Activated CD4-positive, alpha-beta memory T cell treated with anti-CD3 and anti-CD28 coated beads, Interleukin-2, amount 10 ng/mL, durations not matched to agents 7 days and 5 days (primary cell): ENCODE measurements at places on chromosomes 3 and 15. TPM values are rescaled to one million over a fixed set of nuclear protein-coding genes. Genes with fewer than 3 reads are reported as not detected.

Gene CADM2
- total RNA-seq, result not detected

GRCh38 chr15:68442041-68442440 is 10.1 kb upstream of the ITGA11 start:
- DNase-seq, result no peak

GRCh38 chr3:2826453-2826852 is 283.7 kb downstream of the IL5RA start:
- no peak for DNase-seq

Gene CD96
- total RNA-seq, result 323 TPM

GRCh38 chr3:66991459-66991858 is 6.6 kb upstream of the KBTBD8 start:
- DNase-seq, result no peak

GRCh38 chr15:71011503-71012155 is 103.6 kb upstream of the THSD4 start:
- DNase-seq, result no peak

- no peak for DNase-seq
These were observed 479.4 kb downstream of the RBMS3 start for GRCh38 chr3:29760226-29760685.

Gene STRIT1
- not detected for total RNA-seq

GRCh38 chr3:7682822-7683229 is 818.8 kb upstream of the LMCD1 start:
- no peak for DNase-seq

Gene XCR1
- total RNA-seq, result not detected

Gene PLA2G4F
- total RNA-seq, result not detected

DNA sequence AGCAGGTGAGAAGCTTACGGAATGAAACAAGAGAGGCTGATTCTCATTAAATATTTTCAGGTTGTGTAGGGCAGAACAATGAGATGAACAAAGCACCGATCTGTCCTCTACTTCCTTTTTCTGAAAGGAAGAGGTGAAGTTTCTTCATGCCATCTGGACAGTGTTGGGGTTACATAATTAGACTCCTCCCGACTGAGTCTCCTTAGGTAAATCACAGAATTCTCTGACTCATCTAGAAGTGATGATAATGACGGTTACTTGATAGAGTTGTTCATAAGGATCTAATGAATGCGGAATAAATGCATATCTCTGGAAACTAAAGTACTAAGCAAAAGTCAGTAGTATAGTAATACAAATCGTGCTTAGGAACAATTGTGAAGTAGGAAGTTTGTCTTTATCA is 21.2 kb downstream of the CRTC3 start:
- no peak for DNase-seq

DNA sequence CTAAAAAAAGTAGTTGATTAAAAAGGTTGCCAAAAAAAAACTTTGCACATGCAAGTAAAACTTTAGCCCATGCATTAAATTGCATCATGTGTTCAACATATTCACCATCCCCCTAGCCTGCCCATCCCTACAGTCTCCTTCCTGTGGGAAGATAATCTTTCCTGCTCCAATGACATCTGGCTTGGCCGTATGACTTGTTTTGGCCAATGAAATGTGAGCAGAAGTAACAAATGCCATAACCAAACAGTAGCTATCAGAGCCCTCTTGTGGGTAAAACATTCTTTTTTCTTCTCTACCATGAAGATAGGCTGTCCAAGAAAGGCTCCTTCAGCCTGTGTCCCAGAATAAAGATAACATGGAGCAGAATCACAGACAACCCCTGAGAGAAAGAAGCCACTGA is 15.3 kb downstream of the ERC2 start:
- no peak for DNase-seq

DNA sequence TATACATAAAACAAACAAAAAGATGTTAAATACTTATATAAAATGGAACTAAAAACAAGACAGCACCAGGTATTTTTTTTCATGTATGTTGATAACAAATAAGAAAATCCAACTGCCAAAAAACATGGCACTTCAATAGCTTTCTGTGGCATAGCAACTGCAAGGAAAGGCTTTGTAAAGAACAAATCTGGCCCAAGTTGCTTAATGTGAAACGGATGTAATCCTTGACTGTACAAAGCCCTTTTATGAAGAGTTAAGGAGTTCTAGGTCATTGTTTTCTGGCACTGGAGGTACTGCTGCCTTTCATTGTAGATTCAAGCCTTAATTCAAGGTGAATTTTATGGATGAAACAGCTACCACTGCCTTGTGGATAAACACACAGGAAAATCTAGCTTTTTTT is 68.8 kb upstream of the SLC12A8 start:
- DNase-seq, result no peak

DNA sequence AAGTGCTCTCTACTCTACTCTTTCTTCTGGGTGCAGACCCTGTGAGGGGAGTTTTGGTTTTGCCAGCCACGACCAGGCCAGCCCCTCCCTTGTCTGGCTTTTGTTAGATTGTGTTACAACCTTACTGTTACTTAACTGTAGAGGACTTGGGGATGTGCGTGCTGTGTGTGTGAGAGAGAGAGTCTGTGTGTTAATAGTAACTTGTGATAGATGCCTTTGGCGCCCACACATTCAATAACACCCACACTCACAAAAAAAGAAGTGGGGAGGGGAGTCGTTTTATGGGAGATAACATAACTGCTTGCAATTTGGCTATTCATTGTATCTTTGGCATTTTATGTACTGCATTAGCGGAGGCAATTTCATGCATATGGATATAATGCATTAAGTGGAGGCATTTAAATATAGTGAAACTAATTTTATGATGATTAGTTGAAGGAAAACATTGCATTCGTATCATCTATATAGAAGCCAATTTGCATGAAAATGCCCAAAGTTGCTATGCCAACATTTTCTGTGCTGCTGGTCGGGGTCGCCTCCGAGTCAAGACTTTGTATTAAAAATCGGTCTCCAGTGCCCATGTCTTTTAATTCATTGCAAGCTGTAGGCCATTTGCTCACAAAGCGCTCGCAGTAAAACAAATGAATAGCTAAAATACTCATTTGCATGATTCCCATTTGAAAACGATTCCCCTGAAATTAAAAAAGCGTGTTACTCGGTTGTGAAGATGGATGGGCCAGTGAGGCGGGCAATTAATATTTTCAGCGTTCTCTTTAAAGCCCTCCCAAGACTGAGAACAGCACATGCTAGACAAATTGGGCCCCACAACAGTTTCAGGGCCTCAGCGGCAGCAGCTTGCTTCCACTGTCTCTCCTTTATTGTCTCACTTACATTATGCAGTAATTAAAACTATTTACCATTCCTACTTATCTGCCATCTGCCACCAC is 158.5 kb upstream of the SMAD3 start:
- DNase-seq, result no peak

GRCh38 chr15:70342554-70343548 is 245.1 kb upstream of the TLE3 start:
- DNase-seq, result no peak

Gene SLC9C1
- total RNA-seq, result not detected

Gene ACTRT3
- 0.43 TPM for total RNA-seq

DNA sequence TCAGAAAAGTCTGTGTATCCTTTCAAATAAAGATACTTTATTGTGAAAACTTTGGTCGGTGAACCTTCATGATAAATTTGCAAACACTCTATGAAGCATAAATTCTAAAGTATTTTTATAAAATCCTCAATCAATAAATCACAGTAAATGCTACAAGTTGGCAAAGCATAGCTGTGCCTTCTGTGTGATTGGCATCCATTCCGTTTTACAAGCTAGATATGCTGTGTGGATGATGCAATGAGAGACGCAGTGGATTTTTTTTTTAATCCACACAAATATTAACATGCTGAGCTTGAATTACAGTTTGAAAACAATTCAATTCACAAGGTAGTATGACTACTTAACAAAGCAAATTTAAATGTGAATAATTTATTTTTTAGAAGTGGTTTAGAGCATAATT is 937.2 kb downstream of the ZPLD1 start:
- DNase-seq, result no peak
